Activated T-cell treated with anti-CD3 and anti-CD28 coated beads for 48 hours (primary cell): ENCODE measurements at places on chromosomes 13 and 19.

- no peak for DNase-seq
These were observed 895 bp downstream of the B3GNT8 start for GRCh38 chr19:41426116-41426841.

DNA sequence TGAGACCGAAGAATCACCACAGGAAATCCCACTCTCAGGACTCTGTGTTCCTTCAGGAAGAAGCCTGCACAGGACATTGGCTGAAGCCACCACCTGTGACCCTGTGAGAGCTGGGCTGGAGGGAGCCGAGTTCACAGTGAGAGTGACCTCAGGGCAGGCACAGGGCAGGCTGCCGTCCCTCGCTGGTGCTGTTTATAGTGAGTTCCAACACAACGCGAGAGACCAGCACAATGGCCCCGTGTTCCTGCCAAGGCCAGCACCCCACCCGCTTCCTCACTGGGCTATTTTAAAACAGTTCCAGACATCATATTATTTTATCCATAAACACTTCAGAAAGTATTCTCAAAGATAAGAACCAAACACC is 18.4 kb upstream of the GAS6 start:
- no peak for DNase-seq

DNA sequence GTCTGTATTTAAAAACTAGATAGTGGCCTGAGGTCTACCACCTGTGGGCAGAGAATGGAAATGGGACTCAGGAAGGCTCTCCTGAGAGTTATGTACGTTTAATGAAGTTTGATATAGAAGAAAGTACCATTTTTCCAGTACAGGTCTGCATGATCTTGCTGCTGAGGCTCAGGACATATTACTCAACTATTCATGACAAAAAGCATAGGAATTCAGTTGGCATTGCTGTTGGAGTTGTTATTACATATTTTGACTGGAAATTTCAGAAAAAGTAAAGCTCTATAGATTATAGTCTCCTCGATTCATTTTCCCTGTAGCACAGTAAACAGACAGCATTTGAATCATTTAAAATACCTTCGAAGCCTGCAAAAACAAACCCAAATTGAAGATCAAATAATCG is 469.8 kb downstream of the DCT start:
- no peak for DNase-seq

DNA sequence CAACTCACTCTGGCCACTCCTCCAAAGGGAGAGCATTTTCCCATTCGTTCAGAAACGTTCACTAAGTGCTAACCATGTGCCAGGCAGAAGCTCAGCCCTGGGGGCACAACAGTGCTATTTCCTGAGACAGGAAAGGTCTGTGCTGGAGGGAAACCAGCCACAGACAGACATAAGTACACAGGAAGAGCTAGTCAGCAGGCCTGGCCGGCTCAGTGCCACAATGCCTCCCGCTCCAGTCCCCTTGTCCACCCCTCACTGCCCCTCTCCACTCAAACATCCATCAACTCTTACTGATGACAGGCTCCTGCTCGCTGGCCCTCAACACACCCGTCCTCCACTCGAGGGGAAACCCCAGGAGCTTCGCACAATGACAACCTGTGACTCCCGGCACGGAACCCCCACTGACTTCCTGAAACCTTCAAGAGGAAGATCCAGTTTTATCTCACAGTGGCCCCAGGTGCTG is 11.3 kb upstream of the PLA2G4C start:
- DNase-seq: no peak

DNA sequence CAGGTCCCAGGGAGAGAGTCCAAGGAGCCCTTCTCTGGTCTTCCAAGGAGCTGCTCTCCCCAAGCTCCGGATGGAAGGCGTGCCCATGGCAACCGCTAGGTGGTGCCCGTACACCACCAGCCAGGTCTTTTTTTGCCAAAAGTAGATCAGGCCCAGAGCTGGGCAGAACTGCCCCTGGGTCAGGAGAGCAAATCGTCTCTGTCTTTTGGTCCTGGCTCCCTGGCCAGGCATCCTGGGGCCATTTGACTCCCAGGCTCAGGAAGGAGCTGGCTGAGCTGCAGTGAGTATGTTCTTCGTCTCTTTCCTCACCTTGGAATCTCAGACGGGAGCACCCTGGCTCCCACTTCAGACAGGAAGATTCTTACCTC is 24.6 kb upstream of the BCL3 start:
- peak; percentile 75 for DNase-seq

- DNase-seq: no peak
These were observed 3.8 kb upstream of the MYPOP start for GRCh38 chr19:45906221-45906620.

- DNase-seq: no peak
These were observed 1703.6 kb downstream of the EFNB2 start for GRCh38 chr13:104831831-104832230.

- DNase-seq: no peak
These were observed 51.2 kb downstream of the COLGALT1 start for GRCh38 chr19:17606590-17607185.

GRCh38 chr13:39641645-39642044 is 13.8 kb upstream of the COG6 start:
- no peak for DNase-seq

- no peak for DNase-seq
These were observed 48.4 kb downstream of the AKAP11 start for GRCh38 chr13:42320375-42320787.

DNA sequence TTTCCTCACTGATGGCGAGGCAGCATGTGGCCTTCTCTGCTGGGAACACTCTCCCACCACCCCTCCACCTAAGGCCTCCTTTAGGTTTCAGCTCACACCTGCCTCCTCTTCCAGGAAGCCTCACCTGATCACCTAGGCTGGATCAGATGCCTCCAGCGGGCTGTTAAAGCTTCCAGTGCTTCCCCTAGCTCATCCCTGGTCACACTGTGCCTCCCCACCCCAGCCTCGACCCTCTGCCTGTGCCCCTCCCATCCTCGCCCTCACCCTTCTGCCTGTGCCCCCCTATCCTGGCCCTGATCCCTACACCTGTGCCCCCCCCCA is 33.8 kb downstream of the MAP4K1 start:
- DNase-seq: no peak

GRCh38 chr13:34276764-34277163 is 458.8 kb downstream of the RFC3 start:
- DNase-seq: no peak

DNA sequence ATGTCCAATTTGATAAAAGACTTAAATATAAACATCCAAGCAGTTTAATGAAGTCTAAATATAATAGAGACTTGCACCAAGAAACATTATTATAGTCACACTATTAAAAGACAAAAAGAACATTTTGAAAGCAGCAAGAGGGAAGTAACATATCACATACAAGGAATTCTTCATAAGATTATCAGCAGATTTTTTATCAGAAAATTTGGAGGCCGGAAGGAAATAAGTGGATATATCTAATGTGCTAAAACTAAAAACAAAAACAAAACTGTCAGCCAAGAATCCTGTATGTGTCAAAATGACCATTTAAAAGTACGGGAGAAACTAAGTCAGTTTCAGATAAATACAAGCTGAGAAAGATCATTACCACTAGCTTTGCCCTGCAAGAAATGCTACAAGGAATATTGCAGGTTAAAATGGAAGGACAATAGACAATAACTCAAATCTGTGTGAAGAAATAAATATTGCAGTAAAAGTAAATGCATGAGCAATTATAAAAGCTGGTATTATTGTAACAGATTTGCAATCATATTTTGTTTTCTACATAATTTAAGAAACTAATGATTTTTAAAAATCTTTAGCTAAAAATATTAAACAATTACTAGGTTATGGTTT is 1665.9 kb upstream of the PCDH20 start:
- DNase-seq: no peak

DNA sequence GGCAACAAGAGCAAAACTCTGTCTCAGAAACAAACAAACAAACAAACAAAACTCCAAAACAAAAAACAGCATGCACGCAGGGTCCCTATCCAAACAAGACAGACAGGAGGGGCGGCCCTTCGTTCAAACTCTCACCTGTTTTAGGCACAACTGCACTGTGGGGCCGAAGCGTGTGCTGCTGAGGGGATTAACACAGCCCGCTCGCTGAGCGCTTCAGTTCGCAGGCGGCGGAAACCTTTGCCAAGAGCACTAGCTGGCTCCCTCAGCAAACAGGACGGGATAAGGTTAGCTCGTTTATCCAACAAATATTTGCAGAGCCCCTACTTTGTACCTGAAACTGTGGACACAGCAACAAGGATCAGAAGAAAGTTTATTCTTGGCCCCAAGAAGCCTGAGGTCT is 1.6 kb upstream of the ADPRHL1 start:
- DNase-seq: no peak

DNA sequence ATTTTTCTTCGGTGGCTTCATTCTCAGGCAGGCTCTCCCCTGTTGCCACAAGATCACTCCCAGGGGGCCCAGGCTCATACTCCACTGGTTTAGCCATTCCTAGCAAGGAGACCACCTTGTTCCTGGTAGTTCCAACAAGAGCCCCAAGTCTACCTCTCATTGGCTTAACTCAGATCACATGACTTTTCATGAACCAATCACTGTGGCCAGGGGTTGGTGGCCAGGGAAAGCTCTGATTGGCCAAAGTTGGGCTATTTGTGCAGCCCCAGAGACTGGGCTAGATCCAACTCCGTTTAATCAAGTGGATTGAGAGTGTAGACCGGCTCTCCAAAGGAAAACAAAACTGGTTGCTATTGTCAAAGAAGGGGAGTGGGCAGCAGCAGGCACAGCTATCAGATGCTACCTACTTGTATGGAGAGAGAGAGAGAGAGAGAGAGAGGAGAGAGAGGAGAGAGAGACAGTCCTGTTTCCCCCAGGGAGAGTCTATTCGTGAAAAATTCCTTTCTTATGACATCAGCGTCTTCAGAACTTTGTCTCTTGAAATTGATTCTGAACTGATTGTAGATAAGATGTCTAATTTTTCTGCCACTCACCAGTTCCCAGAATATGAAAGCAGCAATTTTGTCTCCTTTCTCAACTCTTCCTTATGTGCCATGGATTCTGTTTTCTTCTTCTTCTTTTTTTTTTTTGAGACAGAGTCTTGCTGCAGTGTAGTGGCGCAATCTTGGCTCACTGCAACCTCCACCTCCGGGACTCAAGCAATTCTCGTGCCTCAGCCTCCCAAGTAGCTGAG is 5.9 kb downstream of the CEACAM19 start:
- DNase-seq: no peak

GRCh38 chr13:34990399-34991214 is 48.5 kb downstream of the NBEA start:
- DNase-seq: no peak

DNA sequence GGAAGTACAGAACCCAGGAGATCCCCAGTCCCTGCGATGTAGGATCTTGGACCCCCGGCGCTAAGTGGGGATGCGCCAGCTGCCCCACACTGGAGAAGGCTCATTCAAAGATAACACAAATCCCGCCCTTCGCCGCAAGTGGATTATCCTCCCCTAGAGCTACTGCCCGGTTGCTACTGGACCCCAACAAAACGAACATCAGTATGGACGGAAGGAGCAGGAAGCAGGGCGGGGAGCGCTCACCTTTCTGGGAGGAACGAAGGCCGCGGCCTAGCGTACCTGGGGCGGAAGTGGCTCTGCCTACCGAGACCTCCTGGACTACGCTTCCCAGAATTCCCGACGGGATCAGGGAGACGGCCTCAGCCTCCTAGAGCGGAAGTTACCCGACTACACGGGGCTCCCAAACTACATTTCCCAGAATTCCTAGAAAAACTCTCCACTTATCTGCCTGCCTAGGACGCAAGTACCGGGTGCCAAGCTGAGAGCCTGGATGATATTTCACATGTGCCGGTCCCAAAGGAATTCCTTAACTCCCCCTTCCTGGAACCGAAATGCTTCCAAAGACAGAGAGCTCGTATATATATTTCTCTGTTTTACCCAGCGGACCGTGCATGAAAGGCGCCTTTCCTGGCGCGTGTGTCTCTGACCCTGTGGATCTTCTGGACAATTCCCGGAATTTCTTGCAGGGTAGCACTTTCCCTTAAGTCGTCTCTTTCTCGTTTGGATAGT is at the start of gene ZNF112:
TSS of gene ZNF112 (minus strand) at position 298 of the 729 bp plus-strand sequence. CDS start 16,141 bp downstream, outside the sequence.
- DNase-seq: no peak

- DNase-seq: no peak
These were observed 416.4 kb downstream of the ITGBL1 start for GRCh38 chr13:101868585-101869469.

DNA sequence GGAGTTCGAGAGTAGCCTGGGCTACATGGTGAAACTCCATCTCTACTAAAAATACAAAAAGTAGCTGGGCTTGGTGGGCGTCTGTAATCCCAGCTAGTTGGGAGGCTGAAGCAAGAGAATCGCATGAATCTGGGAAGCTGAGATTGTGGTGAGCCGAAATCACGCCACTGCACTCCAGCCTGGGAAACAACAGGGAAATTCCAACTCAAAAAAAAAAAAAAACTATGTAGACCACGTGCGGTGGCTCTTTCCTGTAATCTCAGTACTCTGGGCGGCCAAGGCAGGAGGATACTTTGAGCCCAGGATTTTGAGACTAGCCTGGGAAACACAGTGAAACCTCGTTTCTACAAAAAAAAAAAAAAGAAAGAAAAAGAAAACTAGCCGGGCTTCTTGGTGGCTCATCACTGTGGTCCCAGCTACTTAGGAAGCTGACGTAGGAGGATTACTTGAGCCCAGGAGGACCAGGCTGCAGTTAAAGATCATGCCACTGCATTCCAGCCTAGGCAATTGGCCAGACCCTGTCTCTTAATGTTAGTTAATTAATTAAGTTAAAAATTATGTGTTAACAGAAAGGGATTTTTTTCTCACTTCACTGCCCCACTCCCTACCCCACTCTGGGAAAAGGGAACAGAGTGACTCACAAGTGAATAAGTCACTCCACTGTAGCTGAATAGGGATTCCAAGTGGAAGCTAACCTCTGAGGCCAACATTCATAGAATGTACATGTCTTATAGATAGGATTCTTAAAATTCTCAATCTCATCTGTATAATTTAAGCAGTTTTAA is 2.2 kb downstream of the ZNF83 start:
- no peak for DNase-seq

DNA sequence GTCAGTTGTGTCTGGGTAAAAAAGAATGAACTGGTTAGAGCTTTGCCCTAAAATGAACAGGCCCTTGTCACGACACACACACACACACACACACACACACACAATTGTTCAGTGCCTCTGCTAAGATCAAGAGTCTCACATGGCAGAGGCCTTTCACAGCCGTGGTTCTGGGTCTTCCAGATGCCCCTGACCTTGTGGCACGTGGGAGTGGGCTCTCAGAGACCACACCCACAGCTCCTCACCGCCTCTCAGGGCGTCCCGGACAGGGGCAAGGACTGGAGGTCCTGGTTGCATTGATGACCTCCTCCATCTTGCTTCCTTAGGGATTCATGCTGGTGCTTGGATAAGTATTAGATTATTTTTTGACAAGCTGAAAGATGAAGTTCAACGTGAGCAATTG is 101.0 kb downstream of the HSPH1 start:
- DNase-seq: no peak

DNA sequence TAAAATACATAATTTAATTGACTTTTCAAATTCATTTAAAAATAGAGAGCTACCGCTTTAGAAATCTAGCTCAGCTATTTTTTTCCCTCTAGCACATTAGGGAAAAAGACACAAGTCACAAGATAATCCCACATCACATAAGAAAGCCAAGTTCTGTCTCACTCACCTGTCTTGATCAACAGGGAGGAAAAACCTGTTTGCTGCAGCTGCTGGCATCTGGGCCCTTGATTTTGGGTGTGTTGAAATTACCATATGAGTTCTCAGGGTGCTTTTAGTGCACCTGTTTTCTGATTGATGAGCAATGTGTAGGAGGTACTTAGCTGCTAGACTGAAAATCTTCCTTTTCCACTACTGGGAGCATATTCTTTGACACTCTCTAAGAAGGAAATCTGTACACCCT is 53.8 kb downstream of the ZDHHC20 start:
- DNase-seq: no peak

- DNase-seq: no peak
These were observed 45.3 kb downstream of the FNDC3A start for GRCh38 chr13:49020940-49021553.
